ENCODE measurements at places on chromosomes 1 and 21.

GRCh38 chr1:12757836-12758235 is 11.8 kb downstream of the CFAP107 start:
- DNase-seq, result no peak

DNA sequence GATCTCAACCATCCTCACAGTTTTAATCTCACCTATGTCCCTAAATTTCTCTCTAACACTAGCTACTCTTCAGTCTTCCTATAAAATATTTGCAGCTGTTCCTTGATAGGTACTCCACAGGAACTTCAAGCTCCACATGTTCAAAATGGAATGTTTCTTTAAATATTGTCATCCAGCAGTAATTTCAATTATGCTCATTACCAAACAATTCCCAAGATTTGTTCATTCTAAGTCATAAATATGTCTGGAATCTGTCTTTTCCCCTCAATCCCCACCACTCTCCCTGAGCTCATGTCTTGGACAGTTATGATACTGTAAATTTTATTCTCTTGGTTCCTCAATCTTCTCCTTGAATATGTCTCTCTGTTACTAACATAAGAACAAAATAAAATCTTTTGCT is 214.4 kb downstream of the NRIP1 start:
- DNase-seq, result no peak

GRCh38 chr1:5941671-5942070 is 50.6 kb downstream of the NPHP4 start:
- no peak for DNase-seq

GRCh38 chr1:22231995-22232690 is 89.2 kb upstream of the WNT4 start:
- DNase-seq, result no peak

DNA sequence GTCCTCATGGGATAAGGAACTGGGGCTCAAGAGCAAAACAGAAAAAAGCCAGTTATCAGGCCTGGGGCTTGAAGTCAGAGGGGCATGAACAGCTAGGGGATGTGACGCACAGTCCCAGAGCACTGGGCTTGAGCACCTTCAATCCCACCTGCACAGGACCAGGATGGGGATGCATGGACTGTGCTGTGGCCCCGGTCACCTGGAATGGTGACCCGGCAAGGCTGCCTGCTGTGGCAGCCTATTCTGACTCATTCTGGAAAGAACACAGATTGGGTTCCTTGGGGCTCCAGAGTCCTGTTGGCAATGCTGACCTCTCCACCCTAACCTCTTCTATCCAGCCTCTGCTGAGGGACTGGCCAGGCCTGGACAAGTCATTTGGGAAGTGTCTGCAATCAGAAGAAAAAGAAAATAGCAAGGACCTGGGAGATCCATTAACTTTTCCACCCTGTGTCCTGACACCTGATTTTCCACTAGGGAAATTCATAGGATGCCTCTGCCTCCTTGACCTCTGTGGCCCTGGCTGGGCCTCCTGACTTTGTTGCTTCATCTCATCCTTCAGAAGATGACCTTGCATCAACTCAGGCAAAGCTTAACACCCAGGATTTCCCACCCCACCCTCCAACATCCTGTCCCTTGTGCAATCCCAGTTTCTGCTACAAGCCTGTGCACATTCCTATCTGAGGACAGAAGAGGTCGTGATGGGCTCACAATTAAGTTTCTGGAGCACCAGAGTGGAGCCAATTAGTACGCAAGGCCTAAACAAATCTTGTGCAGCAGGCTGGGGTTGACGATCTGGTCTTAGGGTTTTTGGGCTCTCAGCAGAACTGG is 17.9 kb upstream of the FMOD start:
- no peak for DNase-seq

- DNase-seq, result no peak
Measured at GRCh38 chr1:211285196-211285595, 26.0 kb downstream of the RCOR3 start.

DNA sequence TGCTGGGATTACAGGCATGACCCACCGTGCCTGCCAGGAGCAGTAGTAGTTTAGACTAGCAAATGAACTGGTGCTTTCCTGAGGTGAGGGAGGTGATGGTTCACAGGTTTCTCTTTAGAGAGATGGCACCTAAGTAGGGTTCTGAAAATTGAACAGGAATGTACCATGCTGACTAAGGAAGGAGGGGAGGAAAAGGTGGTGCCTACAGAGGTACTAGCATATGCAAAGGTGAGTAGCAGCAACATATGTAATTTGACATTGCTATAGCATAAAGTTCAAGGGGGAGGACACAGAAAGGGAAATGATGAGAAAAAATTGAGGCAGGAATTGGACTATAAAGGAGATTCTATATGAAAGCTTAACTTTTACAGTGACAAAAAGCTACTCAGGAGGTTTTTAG is 65.9 kb upstream of the RBM34 start:
- DNase-seq, result no peak

GRCh38 chr1:203038891-203039608 is 12.8 kb downstream of the PPFIA4 start:
- no peak for DNase-seq

- no peak for DNase-seq
Measured at GRCh38 chr1:217181756-217182155, 449.1 kb downstream of the GPATCH2 start.

GRCh38 chr1:233734456-233734855 is 120.5 kb downstream of the KCNK1 start:
- no peak for DNase-seq

- DNase-seq, result no peak
Measured at GRCh38 chr1:153483776-153484175, 23.3 kb upstream of the S100A7 start.

- DNase-seq, result no peak
Measured at GRCh38 chr1:245679821-245680780, 525.3 kb downstream of the KIF26B start.

All from smooth muscle cell of the brain vasculature (primary cell).